ENCODE measurements at places on chromosomes 6 and 20.

GRCh38 chr20:12173347-12174012 lies 255.8 kb downstream of the BTBD3 start:
- DNase-seq, result no peak

DNA sequence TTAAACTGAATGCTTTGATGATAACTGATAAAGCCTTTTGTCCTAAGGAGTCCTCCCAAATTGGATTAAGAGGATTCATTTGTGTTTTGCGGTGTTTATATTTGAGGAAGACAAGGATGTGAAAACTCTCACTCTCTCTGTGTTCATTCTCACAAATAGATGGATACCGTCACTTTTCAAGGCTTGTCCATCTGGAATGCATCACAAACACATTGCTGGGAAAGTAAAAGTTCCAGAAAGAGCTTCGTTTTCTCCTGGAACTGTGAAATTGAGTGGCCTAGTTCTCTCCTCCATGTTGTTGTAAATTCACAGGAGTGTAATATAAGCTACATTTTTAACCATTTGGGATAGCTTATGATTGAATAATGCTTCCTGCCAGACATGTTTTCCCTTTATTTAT lies 581.6 kb upstream of the FLRT3 start:
- DNase-seq, result peak; percentile 31

DNA sequence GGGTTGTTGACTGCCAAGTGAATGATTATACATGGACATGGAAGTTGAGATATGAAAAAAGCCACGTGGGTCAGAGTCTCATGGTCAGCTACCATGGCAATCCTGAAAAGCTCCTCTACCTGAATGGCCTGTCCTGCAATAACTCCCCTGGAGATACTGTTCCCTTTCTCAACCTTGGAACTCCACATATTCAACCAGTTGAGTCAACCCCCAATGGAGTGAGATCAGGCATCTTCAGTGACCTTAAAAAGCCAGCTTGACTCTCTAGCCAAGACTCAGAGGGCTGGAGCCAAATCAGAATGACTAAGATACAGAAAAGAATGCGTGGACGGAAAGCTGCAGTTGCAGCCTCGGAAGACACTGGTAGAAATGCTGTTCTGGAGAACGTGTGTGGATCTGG lies 341.3 kb downstream of the FOXA2 start:
- no peak for DNase-seq

DNA sequence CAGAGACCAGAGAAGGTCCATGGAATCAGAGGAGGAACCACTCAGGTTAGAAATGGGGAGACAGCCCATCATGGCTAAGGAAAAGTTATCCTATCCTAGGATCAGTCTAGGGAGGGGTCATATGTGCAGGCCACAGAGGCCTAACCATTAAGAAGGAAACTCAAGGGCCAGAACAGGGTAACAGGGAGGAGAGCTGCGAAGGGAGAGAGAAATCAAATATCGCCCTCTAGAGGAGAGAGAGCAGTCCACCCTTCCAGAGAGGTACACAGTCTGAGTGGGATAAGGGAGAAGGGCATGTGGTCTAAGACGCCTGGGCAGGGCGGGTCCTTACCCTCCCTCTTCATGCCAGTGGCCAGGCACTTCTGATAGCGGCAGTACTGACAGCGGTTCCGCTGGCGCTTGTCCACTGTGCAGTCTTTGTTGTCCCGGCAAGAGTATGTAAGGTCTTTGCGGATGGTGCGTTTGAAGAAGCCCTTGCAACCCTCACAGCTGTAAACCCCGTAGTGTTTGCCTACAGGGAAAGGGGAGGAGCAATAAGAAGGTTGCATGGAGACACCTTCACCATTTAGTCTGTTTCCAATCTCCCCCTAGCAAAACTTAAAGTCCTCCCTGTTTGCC lies 2.9 kb downstream of the RXRB start:
- peak; percentile 53 for DNase-seq

GRCh38 chr6:40438246-40438887 lies 148.8 kb downstream of the LRFN2 start:
- DNase-seq, result no peak

DNA sequence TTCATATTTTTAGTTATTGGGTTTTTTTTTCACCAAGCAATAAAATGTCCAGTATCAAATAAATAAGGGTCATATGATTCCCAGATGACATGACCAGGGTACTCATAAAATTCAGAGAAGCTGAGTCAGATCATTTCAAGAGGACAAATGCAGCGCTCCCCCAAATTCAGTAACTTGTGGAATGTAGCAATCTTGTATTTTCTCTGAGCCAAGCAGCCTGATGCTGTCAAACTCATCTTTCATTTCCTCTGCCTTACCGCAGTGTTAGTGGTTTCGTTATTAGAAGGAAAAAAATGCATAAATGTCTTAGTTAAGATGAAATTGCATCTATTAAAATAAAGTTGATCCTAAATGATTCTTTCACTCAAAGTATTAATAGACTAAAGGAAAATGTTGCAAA lies 57.8 kb upstream of the EDN1 start:
- DNase-seq, result peak; percentile 91

- DNase-seq, result no peak
These were observed 42.8 kb downstream of the RPF2 start for GRCh38 chr6:111024681-111025080.

DNA sequence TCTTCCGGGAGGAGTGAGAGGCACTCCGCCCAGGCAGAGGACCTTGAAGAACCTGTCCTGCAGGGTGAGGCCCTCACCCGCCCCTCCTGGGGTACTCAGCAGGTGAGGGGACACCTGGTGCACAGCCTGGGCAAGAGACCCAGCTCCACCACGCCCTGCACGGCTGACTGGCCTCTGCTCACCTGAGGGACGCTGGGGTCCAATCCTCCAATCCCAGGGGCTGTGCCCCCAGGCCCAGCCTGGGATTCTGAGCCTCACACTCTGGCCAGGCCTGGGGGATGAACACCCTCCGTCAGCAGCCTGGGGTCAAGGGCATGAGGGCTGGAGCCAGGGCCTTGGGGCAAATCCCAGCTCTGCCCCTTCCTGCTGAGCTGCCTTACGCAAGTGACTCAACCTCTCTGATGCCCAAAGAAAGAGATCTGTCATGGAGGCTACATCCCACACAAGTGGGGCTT lies 149.9 kb upstream of the PTPN1 start:
- no peak for DNase-seq

GRCh38 chr6:168739381-168739780 lies 298.4 kb downstream of the SMOC2 start:
- no peak for DNase-seq

DNA sequence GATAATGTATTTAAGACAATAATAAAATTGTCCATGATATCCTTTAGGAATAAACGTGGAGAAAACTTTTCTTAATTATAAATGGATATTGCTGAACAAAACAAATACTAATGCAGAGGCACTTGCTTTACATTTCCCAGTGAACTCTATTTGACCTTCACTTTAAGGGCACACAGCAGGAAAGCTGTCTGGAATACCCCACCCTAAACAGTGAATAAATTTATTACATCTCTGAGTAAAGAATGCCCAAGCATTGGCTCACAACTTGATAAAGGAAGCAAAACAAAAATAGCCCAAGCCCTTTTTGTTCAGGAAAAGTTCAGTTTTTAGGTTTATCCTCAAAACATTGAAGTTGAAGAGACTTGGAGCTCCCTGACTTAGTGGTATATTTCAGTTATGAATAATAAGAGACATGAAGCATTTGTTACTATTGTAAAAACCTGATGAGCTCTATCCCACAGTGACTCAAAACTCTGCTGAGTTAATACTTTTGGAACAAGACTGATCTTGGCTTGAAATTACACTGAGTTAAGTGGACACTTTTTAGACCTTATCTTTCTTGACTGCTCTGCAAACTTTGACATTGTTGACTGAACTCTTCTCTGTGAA lies 353.9 kb downstream of the BCKDHB start:
- DNase-seq, result peak; percentile 56

DNA sequence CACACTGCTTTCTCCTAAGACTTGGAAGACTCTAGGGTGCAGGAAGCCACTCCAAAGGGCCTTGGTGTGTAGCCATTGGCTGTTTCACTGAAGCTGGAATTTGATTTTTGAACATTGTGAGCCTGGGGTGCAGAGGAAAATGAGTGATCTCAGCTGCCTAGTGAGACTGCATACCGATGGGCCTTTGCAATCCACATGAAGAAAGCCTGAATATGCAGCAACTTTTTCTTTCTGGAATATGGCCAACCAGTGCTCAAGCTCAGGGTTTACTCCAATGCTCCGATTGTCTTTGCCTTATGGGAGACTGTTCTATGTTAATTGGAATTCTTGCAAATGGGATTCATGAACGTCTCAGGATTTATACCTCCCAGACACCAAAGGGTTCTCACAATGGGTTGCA lies 242.6 kb downstream of the DOK5 start:
- DNase-seq, result no peak

DNA sequence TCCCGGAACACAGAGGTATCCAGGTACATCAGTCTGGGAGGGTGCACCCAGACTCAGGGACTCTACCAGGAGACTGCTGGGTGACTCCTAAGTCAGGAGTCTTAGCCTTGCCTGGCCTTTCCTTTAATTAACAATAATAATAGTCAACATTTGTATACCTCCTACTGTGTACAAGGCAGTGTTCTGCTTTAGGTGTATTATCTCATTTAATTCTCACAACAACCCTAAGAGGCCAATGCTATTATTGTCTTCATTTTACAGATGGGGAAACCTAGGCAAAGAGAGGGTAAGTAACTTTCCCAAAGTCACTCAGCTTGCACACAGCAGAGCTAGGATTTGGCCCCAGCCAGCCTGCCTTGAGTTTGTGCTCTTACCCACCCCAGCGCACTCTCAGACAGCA lies 39.6 kb downstream of the MRPL14 start:
- DNase-seq, result no peak

DNA sequence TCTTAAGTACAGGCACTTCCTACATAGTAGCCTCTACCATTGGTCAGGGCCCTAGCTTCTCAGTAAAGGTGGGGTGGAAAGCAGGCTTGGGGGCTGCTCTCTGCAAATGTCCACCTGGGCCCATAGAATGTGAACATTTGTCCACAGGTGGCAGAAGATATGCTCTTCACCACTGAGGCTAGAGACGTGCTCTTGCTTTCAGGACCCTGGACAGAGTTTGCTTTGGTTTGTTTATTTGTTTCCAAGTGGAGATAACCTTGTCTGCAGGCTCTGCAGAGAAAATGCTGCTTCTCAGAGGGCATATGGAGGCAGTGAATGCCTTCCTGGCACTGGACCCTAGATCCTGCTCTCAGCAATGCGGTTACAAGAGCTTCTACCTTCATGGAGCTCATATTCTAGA lies 129.0 kb downstream of the F13A1 start:
- DNase-seq, result peak; percentile 3

DNA sequence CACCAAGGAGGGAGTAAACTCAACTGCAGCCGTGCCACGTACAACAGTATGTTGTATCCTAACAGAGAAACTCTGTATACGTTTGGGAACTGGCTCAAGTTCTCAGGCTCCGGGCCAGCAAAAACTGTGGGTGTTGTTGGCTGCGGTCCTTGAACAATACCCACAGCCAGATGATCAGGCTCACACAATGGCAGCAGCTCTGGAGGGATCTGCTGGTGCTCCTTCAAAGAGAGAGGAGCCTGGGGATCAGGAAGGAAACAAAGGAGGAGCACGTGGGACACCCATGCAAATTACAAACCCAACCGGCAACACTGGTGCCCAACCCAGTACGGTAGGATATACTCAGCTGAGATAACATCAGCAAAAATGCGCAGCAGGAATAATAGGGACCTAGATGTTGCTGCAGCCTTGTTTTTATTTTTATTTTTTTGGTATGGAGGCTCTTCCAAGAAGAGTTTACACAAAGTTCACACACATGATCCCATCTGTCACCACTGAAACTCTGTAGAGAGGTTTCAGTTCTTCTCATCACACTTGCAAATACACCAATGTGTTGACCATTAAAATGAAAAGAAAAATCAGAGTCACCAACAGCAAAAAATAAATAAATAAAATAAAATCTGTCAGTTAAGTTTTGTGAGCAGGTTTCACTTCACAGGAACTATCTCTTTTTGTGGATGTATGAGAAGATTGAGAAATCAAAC lies 41.2 kb upstream of the PDE10A start:
- no peak for DNase-seq

DNA sequence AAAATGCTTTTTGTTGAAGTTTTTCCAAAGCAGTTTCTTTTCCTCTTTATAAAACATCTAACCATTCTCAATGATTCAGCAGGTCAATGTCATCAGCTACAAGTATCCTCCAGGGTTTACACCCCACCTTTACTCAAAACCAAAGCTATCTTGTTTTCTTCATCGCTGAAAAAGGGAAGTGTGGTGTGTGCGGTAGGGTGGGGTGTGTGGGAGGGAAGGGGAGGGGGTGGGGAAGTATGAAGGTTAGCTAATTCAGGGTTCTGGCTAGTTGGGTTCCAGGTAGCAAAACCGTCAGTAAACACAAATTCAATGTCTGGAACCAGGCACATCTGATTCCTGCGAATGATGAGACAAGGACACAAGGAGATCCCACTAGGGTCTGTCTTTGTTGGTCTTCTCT lies 189.6 kb downstream of the GJA10 start:
- no peak for DNase-seq

DNA sequence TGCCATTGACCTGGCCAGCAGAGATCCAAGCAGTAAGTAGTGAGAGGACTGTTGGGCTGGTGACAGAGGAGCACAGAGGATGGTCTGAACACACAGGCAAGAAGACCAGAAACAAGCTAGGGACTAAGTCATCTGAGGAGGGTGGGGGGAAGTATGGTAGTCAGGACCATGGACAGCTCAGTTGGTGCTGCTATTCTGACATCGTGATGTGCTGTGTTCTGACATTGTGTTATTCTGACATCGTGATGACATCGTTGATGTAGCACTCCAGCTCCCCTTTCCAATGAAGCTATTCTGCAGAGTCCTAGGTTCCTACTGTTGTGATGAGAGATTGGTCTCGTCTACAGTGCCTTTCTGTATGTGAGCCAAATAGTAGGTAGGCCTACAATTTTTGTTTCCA lies 28.7 kb downstream of the CFAP206 start:
- peak; percentile 60 for DNase-seq

- no peak for DNase-seq
These were observed 41.7 kb downstream of the ZMYND8 start for GRCh38 chr20:47314647-47315338.

DNA sequence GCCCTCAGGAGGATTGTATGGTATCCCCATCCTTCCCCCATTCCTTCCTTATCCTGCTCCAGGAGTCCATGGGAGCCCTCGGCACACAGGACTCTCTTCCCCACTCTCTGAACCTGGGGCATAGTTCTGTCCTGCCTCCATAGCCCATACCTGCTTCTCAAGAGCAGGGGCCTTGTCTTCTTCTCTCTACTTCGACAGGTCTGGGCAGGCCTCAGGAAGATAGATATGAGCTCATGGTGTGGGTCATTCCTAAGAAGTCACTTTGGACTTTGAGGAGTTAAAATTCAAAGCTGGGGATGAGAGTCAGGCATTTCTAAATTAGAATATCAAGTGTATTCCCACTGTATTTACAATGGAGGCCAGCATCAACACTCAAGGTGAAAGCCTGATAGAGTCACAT lies 8.4 kb upstream of the ADA start:
- no peak for DNase-seq

DNA sequence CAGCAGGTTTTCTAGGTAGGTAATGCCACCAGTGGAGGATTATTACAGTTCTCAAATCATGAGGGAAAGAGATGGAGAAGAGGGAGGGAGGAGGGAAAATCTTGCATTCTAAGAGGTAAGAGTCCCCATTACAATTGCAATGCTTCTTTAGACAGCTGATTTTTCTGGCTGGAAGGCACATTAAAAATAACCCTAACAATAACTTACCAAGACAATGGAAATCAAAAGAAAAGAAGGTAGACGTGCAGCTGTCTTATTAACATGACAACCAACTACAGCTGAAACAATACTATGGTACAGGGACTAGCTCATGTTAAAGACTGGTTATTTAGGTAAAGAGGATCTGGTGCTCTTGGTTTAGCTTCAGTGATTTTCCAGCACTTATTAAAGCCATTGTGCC lies 24.6 kb downstream of the MCUR1 start:
- no peak for DNase-seq
